ENCODE measurements at places on chromosomes 12 and 14.

- no peak for DNase-seq
These were observed 42.8 kb downstream of the ACSM4 start for GRCh38 chr12:7346551-7347225.

DNA sequence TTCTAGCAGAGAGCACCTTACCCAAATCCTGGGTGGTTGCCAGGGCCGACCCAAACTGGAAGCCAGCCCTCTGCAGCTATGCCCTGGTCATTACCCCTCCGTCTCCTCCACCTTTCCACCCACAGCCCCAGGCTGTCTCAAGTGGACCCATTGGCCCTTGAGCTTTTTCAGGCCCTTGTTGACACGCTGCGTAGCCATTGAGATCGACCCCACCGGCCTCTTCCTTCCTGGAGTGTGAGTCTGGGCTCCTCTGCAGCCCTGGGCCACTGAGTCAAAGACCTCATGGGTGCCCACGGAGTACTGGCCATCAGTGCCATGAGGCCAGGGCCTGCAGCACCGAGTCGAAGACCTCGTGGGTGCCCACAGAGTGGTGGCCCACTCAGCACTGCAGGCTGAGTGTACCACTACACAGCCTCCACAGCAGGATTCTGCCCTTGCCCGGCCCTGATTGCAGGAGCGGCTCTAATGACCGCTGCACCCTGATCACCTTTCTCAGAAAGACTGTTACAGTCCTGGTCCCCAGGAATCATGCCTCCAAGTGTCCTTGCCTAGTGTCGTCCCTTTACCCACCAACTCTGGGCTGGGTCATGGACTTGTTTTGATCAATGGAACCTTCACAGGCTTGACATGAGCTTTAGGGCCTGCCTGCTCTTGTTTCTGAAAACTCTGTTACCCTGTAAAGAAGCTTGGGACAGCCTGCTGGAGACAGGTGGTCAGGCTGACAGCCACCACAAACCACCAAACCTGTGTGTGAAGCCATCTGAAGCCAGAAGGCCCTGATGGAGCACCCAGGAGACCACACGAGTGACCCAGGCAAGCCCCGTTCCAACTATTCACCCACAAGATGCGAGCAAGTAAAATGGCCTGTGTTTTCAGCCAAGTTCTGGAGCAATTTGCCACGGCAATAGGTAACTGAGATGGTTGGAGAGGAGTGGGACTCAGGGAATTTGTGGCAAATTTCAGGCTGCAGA is 39.6 kb upstream of the TRAF3 start:
- DNase-seq = no peak

DNA sequence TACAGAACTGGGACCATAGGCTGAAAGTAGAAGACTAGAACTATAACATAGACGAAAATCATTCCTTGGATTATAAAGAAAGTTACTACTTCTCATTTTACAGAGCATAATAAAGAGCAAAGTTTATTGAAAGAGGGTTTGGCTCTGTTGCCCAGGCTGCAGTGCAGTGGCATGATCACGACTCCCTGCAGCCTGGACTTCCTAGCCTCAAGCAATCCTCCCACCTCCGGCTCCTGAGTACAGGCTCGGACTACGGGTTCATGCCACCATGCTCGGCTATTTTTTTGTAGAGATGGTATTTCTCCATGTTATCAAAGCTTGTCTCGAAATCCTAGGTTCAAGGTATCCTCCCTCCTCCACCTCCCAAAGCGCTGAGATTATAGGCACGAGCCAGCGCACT is 190.1 kb upstream of the FOXG1 start:
- no peak for DNase-seq

- peak; percentile 25 for DNase-seq
These were observed 54.3 kb downstream of the MYRFL start for GRCh38 chr12:69879007-69879960.

- DNase-seq = no peak
These were observed 95.5 kb downstream of the PAWR start for GRCh38 chr12:79595273-79595672.
